Right renal cortex interstitium (tissue), 3 donors: ENCODE measurements at places on chromosomes 11 and 22. TPM values are rescaled to one million over a fixed set of nuclear protein-coding genes. Genes with fewer than 3 reads are reported as not detected.

DNA sequence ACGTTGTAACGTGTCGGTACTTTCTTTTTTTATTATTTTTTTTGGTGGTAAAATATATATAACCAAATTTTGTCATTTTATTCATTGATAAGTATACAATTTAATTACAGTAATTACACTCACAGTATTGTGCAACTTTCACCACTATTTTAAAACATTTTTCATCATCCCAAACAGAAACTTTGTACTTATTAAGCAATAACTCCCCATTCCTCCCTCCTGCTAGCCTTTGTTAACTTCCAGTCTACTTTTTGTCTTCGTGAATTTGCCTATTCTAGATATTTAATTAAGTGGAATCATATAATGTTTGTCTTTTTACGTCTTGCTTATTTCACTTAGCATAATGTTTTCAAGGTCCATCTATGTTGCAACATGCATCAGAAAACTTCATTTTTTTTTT is 58.5 kb downstream of the STIM1 start:
- no peak for DNase-seq

DNA sequence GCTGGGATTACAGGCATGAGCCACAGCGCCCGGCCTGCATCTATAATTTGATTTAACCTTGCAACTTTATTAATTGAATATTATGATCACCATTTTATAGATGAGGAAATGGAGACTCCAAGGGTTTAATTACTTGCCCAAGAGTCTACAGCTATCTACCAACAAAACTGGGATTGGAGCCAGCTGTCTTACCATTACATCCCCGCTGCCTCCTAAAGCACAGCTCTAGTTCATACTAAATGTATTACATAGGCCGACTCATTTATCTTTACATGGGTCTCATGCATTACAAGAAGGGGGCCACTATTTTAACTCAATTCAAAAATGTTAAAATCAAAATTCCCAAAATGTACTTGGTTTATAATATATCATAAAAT is 14.1 kb upstream of the TMA7B start:
- DNase-seq = no peak

DNA sequence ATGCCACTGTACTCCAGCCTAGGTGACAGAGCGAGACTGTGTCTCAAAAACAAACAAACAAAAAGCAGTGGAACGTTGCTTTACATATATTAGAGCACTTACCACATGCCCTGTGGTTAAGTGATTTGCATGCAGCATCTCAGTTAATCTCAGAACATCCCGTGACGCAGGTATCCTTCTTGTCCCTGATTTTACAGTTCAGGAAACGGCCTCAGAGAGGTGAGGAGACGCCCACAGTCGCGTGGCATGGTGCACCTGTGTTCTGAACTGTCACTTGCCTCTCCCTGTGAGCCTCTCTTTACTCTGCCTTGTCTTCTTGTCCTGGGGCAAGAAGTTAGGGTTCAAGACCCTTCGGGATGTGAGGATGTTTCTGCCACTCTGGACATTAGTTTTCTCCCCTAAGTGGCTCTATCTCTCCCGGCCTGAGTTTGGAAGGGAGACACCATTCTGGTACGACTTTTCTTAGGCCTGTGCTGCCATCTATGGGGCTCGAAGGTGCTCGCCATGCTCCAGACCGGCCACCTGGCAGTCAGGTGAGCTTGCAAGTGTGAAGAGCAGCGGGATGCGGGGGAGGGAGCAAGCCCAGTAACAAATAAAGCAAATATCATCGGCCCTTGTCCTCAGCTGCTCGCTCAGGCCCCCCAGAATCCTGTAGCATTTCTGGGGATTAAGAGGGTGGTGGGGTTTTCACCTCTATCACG is 25.6 kb downstream of the YWHAH start:
- DNase-seq = no peak

DNA sequence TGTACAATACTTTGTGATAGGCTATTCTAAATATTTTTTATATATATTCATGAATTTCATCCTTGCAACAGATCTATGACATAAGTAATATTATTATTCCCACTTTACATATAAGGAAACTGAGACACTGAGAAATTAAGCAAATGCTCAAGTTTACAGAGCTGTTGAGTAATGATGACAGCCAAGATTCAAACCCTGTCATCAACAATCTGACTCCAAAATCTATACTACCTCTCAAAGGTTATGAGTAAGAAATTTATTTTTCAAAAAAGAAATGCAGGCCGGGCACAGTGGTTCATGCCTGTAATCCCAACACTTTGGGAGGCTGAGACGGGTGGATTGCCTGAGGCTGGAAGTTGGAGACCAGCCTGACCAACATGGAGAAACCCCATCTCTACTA is 22.6 kb upstream of the SOX6 start:
- no peak for DNase-seq

- no peak for DNase-seq
Measured at GRCh38 chr11:75514596-75514995, 11.1 kb downstream of the GDPD5 start.

DNA sequence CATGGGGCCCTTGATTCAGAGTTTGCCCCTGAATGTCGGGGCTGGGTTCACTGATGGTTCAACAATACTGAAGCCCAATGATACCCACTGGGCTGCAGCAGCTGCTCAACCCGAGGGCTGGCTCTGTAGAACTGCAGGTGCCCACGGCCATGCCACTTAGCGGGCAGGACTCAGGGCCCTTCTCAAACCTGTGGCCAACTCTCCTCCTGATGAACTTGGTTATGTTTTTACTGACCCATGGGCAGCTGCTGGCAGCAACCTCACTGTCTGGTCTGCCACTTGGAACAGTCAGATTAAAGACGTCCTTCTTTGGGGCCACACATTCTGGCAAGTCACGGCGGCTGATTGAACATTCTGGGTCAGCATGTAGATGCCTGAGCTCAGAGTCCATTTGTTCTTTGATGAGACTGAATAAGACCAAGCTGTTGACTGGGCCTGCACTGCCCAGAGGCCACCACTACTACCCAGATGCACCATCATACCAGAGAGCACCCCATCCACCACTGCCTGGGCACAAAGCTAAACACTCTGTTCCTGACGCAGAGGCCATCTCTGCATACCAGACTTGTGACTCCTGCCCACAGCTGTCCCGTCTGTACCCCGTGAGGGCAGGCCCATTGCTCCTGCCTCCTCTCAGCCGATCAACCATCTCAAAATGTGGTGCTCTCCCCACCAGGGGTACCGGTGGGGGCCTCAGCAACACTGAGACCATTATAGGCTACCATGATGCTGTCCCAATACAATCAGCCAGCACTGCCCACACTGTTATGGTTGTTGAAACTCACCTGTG is 67.8 kb downstream of the SHANK2 start:
- DNase-seq = no peak

GRCh38 chr22:20724676-20725454 is 49.0 kb upstream of the SERPIND1 start:
- no peak for DNase-seq

DNA sequence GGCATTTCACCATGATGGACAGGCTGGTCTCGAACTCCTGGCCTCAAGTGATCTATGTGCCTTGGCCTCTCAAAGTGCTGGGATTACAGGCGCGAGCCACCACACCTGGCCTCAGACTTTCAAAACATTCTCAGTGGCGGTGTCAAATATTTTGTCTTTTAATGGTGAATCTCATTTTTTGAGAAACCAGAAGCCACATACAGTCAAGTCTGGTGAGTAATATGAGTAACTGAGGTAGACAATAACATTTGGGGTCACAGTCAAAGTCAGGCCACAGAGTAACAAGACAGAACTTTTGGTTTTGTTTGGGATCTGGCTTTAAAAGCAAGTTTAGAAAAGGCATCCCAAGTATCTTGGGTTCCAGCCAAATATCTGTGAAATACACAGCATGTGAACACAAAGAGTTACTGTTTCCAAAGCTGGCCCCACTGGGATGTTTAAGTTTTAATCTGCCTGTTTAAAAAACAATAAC is 5.6 kb upstream of the TMA7B start:
- no peak for DNase-seq

DNA sequence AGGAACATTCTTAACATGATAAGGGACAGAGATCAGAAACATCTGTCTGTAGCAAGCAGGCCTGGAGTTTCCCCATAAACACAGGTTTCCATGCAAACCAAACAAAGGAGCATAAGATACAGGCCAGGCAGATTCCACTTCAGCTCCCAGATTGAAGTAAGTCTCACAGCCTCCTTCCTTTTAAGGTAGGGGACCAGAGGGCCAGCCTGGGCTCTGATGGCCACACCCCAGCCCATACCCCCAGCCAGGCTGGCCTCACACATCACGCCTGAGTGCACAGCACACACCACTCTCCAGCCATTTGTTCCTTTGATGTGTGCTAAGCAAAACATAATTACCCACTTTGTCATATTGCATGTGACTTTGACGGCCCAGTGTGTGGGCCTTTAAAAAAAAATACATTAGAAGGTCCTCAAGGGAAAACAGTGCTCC is 518.7 kb downstream of the NTM start:
- peak; percentile 55 for DNase-seq

DNA sequence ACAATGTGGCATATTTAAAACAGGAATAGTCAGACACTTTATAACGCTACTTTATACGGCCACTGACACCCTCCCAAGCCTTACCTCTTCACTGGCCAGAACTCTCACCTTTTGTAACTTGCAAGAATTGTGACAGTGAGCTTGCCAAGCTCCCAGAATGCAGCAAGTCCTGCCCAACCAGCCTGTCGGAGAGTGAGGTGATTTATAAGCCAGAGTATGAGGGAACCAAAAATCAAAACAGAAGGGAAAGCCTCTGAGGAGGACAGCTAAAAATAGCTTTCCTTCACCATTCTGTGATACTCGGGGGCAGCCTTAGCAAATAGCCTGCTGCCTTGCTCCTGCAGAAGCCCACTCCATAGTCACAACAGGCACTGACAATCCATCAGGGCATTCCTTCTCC is 229.7 kb downstream of the FAM76B start:
- DNase-seq = no peak

GRCh38 chr11:2313051-2313951 is 11.5 kb downstream of the TSPAN32 start:
- DNase-seq = no peak

- no peak for DNase-seq
Measured at GRCh38 chr22:46036558-46037408, 59.8 kb upstream of the WNT7B start.

The C1QTNF4 gene
- 4.5 TPM for polyA plus RNA-seq

The GDPD5 gene
- polyA plus RNA-seq = 6.9 TPM

The ARHGAP8 gene
- polyA plus RNA-seq = 21.7 TPM

The ELMOD1 gene
- polyA plus RNA-seq = 0.12 TPM

The SCGB1C1 gene
- not detected for polyA plus RNA-seq

The POTEH gene
- polyA plus RNA-seq = not detected

The CRYBB3 gene
- polyA plus RNA-seq = 0.30 TPM

The DGCR6 gene
- polyA plus RNA-seq = 10.0 TPM

The PARVG gene
- 1.8 TPM for polyA plus RNA-seq
